ENCODE measurements at places on chromosomes 11 and 22. TPM values are rescaled to one million over a fixed set of nuclear protein-coding genes. Genes with fewer than 3 reads are reported as not detected.

BDNF gene
- total RNA-seq = 78.3 TPM

GUCD1 gene
- total RNA-seq = 44.8 TPM

BTBD18 gene
- total RNA-seq = not detected

TEX54 gene
- not detected for total RNA-seq

OR10V1 gene
- not detected for total RNA-seq

SLC6A5 gene
- not detected for total RNA-seq

PGA3 gene
- total RNA-seq = not detected

TUB gene
- total RNA-seq = 5.7 TPM

IGLL1 gene
- not detected for total RNA-seq

DNA sequence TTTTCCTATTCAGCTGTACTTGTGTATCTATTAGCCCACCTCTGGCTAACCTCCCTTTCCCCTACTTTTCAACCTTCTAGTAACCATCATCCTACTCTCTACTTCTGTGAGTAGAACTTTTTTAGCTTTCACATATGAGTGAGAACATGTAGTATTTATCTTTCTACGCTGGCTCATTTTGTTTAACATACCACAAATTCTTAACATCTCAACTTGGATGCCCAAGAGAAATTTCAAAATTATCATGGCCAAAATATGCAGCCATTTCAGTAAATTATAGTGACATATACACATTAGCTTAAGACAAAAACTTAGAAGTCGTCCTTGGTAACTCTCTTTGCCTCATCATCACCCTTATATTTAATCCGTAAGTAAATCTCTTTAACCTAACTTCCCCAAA is 34.7 kb downstream of the LUZP2 start:
- DNase-seq = no peak

- peak; percentile 64 for DNase-seq
Measured at GRCh38 chr11:34250732-34251588, 106.8 kb downstream of the ABTB2 start.

GRCh38 chr11:2512431-2513407 is 67.9 kb downstream of the KCNQ1 start:
- no peak for DNase-seq

DNA sequence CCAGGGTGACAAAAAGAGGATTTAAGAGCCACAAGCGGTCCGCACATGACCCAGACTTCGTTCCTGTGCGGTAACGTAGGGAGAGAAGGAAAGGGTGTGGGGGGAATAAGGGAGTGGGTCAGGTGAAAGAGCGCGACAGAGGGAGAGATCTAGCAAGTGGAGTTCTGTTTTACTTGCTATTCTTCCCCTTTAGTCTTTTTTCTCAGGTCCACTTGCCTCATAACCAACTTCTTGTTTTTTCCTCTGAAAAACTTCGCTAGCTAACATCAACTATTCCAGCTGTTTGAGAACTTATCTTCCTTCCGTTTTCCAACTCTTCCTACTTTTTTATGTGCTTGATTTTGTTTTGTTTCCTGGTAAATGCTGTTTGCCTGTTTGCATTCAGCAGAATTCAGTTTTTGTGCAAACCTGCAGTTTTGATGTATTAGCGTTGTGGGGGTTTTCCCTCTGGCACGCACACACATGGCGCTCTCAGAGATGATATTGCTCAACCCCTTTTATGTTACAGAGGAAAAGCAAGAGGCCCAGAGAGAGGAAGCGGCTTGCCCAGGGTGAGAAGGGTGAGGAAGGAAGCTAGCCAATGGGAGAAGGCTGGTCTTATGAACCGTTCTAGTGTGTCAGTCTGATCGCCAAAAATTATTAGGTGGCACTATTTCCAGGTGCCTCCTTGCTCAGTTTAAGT is 592 bp upstream of the CTSC start:
- peak; percentile 61 for DNase-seq

- peak; percentile 54 for DNase-seq
Measured at GRCh38 chr11:1351278-1351937, 38.3 kb upstream of the BRSK2 start.

GRCh38 chr11:70732881-70733196 is 334.5 kb downstream of the CTTN start:
- DNase-seq = no peak

DNA sequence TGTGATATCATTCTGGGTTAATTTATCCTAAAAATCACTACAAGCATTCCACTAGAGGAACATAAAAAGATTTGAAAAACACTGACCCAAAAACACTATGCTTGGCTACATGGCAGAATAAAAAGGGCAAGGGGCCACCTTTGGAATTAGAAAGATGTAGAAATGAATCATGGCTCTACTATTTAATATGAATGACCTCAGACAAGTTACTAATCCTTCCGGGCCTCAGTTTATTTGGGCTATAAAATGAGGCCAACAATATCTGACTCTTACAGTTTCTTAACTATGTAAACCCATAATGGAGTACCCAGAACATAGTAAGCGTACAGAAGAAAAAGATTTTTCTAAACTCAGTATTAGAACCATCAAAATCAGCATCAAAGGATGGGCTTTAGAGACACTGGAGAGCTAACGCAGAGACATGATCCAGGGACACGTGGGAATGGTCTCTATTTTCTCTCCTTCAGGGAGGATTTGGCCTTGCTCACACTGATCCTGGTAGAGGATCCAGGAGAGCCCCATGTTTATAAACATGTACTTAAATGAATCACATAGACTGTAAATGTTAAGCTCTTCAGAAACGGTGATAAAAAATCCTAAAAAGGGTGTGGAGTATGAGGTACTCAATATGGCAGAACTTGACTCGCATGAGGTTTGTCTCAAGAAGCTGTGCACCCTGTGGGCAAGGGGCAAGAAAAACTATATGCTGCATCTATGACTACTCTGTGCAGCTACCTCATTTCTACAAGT is 288.4 kb upstream of the PITPNB start:
- no peak for DNase-seq

GRCh38 chr11:25961539-25961938 is 370.4 kb upstream of the ANO3 start:
- DNase-seq = no peak

DNA sequence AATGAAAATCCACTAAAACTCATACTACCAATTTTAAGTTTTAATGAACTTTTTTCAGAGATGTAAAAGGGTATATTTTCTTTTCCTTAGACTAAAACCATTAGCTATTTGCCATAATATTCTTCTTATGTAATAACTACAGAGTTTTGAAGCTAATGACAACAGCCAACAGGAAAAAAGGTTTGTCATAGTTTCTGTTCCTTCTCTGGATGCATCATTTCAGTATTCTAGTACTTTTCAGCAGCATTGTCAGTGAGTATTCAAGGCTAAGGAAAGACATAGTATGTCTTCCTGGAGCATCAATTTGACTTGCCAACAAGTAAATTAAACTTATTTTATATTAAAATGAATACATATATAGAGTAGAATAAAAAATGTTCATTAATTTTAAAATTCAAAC is 166.0 kb downstream of the METTL15 start:
- DNase-seq = no peak

- DNase-seq = no peak
Measured at GRCh38 chr11:64239662-64240434, 1.0 kb upstream of the FKBP2 start.

DNA sequence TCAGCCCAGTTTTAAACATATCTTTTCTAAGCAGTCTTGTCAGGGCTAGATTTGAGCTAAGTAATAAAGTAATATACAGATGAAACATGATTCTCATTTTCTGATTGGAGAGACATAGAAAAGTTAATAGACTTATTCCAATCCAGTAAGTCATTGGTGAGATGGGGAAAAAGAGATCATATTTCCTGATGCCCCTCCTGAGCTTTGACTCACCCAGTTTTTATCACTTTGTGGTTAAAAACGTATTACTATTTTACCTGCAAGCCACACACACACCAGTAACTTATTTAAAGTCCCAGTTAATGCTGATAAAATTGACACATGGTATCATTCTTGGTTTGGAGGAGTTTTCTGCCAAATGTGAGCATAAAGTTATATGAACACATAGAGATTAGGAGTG is 306.8 kb downstream of the CADM1 start:
- DNase-seq = no peak

- no peak for DNase-seq
Measured at GRCh38 chr11:17547932-17548331, 873 bp downstream of the OTOG start.

DNA sequence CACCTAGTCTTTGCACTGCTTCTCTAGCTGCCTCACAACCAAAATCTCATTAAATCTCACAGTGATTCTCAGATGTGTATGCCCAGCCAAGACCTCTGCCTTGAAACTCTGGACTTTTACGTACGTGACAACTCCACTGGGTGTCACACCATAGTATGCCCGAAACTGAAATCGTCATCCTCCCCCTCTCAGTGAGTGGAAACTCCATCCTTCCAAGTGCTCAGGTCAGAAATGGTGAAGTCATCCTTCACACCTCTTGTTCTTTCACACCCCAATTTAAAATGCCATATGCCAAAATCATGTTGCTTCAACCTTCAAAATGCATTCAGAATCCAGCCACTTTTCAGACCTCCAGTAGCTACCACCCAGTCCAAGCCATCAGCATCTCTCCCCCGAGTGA is 42.5 kb downstream of the SFI1 start:
- DNase-seq = no peak

DNA sequence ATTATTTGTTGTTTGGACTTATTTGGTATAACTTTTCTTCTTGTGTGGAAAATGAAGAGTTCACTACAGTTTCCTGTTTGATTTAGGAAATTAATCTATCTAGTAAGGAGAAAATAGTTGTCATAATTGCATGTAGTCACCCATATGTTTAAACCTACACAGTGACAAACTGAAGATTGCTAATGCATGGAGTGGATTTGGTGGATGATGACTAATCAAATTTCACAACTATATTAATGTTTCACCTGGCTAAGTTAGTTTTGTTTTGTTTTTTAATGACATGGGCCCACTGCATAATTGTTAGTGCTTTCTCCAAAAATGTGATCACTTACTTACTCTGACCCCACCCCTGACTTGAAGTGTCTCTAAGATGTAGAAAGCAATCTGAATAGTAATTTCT is 170.6 kb downstream of the DYNC2H1 start:
- DNase-seq = no peak

- no peak for DNase-seq
Measured at GRCh38 chr11:43787824-43788223, 92.8 kb upstream of the ALKBH3 start.

GRCh38 chr11:62124186-62125113 is 639 bp downstream of the INCENP start:
- DNase-seq = no peak

GRCh38 chr11:114185436-114185835 is 110.8 kb upstream of the NNMT start:
- no peak for DNase-seq
